ENCODE measurements at places on chromosomes 11 and 22. TPM values are rescaled to one million over a fixed set of nuclear protein-coding genes. Genes with fewer than 3 reads are reported as not detected.

DNA sequence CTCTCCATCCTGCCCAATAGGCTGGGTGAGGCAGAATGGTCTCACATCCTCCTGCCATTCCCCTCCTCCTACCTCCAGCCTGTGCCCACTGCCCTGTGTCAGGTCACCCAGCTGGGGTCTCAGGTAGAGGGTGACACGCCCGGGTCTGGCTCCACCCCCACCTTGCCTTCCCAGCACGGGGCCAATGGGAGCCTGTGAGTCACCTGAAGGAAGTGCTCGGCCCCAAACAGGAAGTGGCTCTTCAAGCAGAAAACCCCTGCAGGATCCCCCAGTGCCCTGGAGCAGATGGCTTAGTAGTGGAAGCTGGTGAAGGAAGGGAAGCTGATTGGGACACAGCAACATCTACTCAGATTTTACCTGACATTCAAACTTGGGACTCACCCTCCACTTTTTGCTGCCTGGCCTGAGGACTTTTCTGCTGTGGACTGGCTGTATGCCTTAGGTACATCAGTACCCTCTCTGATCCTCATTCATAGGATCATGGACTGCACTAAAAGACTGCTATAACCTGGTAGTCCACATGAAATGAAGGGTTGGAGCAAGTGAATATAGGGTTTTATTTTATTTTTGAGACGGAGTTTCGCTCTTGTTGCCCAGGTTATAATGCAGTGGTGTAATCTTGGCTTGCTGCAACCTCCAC, 33.4 kb downstream of the GDPD5 start:
- peaks cover 17% of the 10 kb centered on the region for H3K4me1 ChIP-seq
- DNase-seq = peak; percentile 47
- no peaks in the 10 kb centered on the region for H3K27me3 ChIP-seq
- H3K27ac ChIP-seq = peak overlapping the region; percentile 57
- H3K36me3 ChIP-seq = no peaks in the 10 kb centered on the region

- no peaks in the 10 kb centered on the region for H3K4me1 ChIP-seq
- no peak overlapping the region for H3K27ac ChIP-seq
- no peaks in the 10 kb centered on the region for H3K36me3 ChIP-seq
- no peak for DNase-seq
- no peak overlapping the region for H3K4me3 ChIP-seq
- H3K27me3 ChIP-seq = no peaks in the 10 kb centered on the region
These were observed 686.1 kb downstream of the TBC1D22A start for GRCh38 chr22:47448231-47449223.

- H3K27ac ChIP-seq = no peak overlapping the region
- H3K27me3 ChIP-seq = no peaks in the 10 kb centered on the region
- no peaks in the 10 kb centered on the region for H3K4me1 ChIP-seq
- DNase-seq = no peak
These were observed 85.9 kb upstream of the GRK3 start for GRCh38 chr22:25478528-25478927.

DNA sequence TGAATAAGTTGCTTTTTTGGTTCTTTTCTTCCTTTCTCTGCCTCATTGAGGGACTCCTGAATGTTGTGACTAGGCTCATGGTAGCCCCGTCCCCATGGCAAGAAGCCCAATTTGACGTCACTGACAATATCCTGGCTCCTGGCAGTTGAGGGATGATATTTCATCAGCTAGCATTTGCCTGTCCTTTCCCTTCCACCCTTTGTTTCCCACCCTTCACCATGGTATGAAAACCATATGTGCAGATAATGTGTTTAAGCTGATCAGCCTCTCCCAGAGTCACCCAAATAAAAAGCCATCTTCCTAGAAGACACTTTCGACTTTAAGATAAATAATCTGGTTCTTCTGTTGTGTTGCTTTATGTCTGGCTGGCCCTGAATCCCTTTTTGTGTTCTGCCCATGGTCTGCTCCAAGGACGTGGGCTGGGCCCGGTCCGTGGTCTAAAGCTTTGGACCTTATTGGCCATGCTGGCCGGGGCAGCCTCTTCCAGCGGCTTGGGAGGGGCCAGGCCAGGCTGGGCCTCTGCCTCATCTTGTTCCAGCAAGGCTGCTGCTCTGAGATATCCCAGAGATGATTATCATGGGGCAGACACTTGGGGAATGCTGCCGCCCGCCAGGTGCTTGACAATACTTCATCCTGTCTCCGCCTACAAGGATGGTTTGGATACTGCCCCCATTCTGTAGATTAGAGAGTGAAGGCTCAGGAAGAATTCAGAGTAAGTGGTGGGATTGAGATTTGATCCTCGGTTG, 5.1 kb downstream of the TSPAN18 start:
- H3K4me1 ChIP-seq = no peaks in the 10 kb centered on the region
- H3K27ac ChIP-seq = no peak overlapping the region
- DNase-seq = no peak
- no peaks in the 10 kb centered on the region for H3K36me3 ChIP-seq
- H3K27me3 ChIP-seq = peaks cover 13% of the 10 kb centered on the region
- H3K4me3 ChIP-seq = no peak overlapping the region

Gene MAP6
- total RNA-seq = not detected

Gene C11orf42
- total RNA-seq = not detected

GRCh38 chr22:20751185-20751851, 22.6 kb upstream of the SERPIND1 start:
- no peaks in the 10 kb centered on the region for H3K4me1 ChIP-seq
- DNase-seq = no peak
- H3K4me3 ChIP-seq = no peak overlapping the region
- H3K27me3 ChIP-seq = no peaks in the 10 kb centered on the region

DNA sequence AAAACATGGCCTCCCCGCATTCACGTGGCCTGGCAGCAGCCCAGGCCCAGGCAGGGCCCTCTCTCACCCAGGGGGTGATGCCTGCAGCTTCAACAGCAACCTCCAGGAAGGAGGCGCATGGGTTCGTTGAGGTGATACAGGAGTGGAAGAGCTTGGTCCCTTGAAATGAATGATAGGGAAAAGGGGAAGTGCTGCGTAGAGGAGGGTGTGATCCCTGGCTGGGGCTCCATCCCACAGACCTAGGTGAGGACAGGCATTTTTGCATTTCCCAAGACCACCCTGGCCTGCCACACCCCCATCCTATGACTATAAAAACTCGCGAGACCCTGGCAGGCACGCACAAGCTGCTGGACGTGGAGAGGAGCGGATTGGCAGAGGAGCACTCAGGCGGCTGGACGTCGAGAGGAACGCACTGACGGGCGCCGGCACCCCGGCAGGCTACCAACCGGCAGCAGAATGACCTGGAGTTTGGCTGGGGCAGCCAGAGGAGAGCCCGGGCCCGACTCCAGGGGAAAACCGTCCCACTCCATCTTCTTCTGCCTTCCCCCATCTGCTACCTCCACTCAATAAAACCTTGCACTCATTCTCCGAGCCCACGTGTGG, 32.6 kb downstream of the RTN4R start:
- H3K36me3 ChIP-seq = no peaks in the 10 kb centered on the region
- DNase-seq = no peak
- no peak overlapping the region for H3K4me3 ChIP-seq
- H3K27ac ChIP-seq = no peak overlapping the region

Gene NXPE2
- 0.18 TPM for total RNA-seq

Gene ARHGAP8
- 4.7 TPM for total RNA-seq

GRCh38 chr11:776561-777287, 563 bp downstream of the GATD1 start:
- no peak for DNase-seq
- H3K4me1 ChIP-seq = peaks cover 41% of the 10 kb centered on the region
- H3K4me3 ChIP-seq = peak overlapping the region; percentile 61
- peaks cover 3% of the 10 kb centered on the region for H3K27me3 ChIP-seq

GRCh38 chr11:120448240-120448639, 63.3 kb upstream of the GRIK4 start:
- no peak overlapping the region for H3K27ac ChIP-seq
- no peaks in the 10 kb centered on the region for H3K27me3 ChIP-seq
- no peak for DNase-seq
- H3K4me3 ChIP-seq = no peak overlapping the region
- H3K4me1 ChIP-seq = no peaks in the 10 kb centered on the region

- no peaks in the 10 kb centered on the region for H3K36me3 ChIP-seq
- H3K27me3 ChIP-seq = no peaks in the 10 kb centered on the region
- no peak for DNase-seq
- H3K4me3 ChIP-seq = no peak overlapping the region
These were observed 52.6 kb downstream of the KCNQ1OT1 start for GRCh38 chr11:2647167-2647566.

DNA sequence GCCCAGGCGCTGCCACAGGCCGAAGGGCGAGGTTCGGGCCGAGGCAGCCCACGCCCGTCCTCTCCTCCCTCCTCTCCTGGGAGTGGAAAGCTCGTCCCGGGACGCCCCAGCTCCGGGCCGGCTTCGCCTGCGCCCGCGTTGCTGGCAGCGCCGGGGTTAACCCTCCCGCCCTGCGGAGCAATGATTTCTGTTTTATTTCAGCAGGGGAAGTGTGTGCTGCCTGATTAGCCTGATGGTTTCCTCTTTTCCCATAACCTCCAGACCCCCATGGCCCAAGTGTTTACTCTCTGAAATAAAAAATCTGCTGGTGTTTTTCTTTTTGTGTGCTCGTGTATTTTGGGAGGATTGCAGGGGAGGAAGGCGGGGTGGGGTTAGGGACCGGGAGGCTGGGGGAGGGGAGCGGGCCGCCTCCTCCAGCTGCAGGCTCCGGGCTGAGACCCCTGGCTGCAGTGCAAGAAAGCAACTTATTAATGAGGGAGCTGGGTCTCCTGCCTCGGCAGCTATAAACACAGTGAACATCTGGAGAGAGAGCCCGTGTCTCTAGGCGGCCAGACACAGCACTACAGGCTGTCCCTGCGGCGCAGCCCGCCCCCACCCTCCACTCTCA, 38.6 kb downstream of the ETS1 start:
- H3K4me3 ChIP-seq = peak overlapping the region; percentile 75
- DNase-seq = no peak
- no peaks in the 10 kb centered on the region for H3K36me3 ChIP-seq
- peaks cover 55% of the 10 kb centered on the region for H3K4me1 ChIP-seq
- H3K27me3 ChIP-seq = no peaks in the 10 kb centered on the region

DNA sequence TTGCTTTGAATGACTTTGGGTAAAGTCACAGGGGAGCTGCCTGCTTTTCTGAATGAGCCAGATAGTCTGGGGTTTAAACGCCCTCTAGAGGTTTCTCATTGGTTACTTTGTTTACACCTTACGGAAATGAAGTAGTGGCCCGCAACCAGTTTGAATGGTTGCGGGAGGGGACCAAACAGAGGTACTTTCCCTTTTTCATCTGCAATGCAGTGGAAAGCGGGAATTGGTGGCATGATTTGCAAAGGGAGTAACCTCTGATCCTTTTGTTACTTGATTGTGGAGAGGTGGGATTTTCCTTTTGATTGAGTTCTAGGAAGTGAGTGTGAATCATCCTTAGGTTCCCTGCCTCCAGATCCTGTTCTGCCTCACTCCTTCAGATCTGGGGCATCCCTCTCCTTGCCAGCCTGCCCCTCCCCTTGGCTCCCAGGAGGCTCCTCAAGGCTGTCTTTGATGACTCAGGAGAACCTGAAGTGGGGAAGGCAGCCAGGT, 15.9 kb upstream of the GLYATL1 start:
- no peaks in the 10 kb centered on the region for H3K4me1 ChIP-seq
- H3K27me3 ChIP-seq = no peaks in the 10 kb centered on the region
- H3K27ac ChIP-seq = no peak overlapping the region
- no peak overlapping the region for H3K4me3 ChIP-seq
- no peaks in the 10 kb centered on the region for H3K36me3 ChIP-seq
- no peak for DNase-seq

Gene DEAF1
- total RNA-seq = 55.9 TPM

Gene PAMR1
- total RNA-seq = not detected

Gene LARGE1
- 6.1 TPM for total RNA-seq

- no peak for DNase-seq
- H3K4me1 ChIP-seq = no peaks in the 10 kb centered on the region
- no peak overlapping the region for H3K27ac ChIP-seq
- no peaks in the 10 kb centered on the region for H3K36me3 ChIP-seq
- H3K4me3 ChIP-seq = no peak overlapping the region
- H3K27me3 ChIP-seq = no peaks in the 10 kb centered on the region
These were observed 213.1 kb downstream of the LRRC4C start for GRCh38 chr11:41246399-41246745.

Gene MMP11
- 5.3 TPM for total RNA-seq

DNA sequence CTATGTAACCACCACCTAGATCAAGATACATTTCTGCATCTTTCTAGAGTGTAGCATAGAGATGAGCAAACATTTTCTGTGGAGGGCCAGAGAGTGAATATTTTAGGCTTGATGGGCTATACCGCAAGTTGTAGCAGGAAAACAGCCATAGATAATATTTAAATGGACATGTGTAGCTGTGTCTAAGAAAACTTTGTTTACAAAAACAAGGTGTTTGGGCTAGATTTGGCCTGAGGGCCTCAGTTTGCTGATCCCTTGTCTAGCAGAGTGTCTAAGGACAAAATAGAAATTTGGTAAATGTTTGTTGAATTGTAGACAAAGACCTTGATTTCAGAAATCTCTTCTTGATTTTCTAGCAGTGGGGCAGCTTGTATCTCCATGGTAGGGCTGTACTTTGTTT, 36.3 kb downstream of the STIM1 start:
- no peak overlapping the region for H3K4me3 ChIP-seq
- H3K27me3 ChIP-seq = no peaks in the 10 kb centered on the region
- peaks cover 22% of the 10 kb centered on the region for H3K4me1 ChIP-seq
- H3K36me3 ChIP-seq = peaks cover 10% of the 10 kb centered on the region
- DNase-seq = no peak
- no peak overlapping the region for H3K27ac ChIP-seq

GRCh38 chr11:92224407-92225124, at the start of gene FAT3:
Gene FAT3 (plus strand): TSS chr11:92224818. CDS start chr11:92352113, 127,295 bp downstream.
- H3K36me3 ChIP-seq = no peaks in the 10 kb centered on the region
- H3K27me3 ChIP-seq = peaks cover 44% of the 10 kb centered on the region
- H3K4me1 ChIP-seq = no peaks in the 10 kb centered on the region
- no peak within 1 kb of the TSS for H3K27ac ChIP-seq
- DNase-seq = no peak

DNA sequence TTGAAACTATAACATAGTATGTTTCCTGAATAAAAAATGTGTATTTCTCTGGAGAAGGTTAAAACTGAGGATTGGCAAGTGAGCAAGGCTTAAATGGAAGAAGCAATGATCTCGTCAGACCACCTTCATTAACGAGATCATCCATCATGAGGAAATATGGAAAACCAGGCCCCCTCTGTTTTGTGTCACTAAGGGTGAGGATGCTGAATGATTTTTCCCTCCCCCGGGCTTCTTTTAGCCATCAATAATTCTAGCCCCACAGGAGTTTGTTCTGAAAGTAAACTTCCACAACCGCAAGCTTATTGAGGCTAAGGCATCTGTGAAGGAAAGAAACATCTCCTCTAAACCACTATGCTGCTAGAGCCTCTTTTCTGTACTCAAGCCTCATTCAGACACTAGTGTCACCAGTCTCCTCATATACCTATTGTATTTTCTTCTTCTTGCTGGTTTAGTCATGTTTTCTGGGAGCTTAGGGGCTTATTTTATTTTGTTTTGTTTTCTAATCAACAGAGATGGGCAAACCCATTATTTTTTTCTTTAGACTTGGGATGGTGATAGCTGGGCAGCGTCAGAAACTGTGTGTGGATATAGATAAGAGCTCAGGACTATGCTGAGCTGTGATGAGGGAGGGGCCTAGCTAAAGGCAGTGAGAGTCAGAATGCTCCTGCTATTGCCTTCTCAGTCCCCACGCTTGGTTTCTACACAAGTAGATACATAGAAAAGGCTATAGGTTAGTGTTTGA, 5.8 kb upstream of the HBE1 start:
- no peaks in the 10 kb centered on the region for H3K36me3 ChIP-seq
- H3K4me1 ChIP-seq = no peaks in the 10 kb centered on the region
- H3K4me3 ChIP-seq = no peak overlapping the region
- no peak overlapping the region for H3K27ac ChIP-seq
- no peak for DNase-seq
- H3K27me3 ChIP-seq = no peaks in the 10 kb centered on the region

GRCh38 chr11:81092522-81092921, 1641.1 kb downstream of the FAM181B start:
- no peak overlapping the region for H3K4me3 ChIP-seq
- no peaks in the 10 kb centered on the region for H3K4me1 ChIP-seq
- H3K36me3 ChIP-seq = no peaks in the 10 kb centered on the region
- no peak overlapping the region for H3K27ac ChIP-seq

All from T-cell (primary cell).